Right kidney (tissue), 9 donors: ENCODE measurements at places on chromosomes 2 and 18.

GRCh38 chr2:48479915-48480314 lies 50.0 kb upstream of the STON1 start:
- peak; percentile 15 for DNase-seq

GRCh38 chr2:113720167-113720566 lies 36.3 kb downstream of the SLC35F5 start:
- no peak for DNase-seq

GRCh38 chr2:143209570-143210445 lies 80.6 kb downstream of the ARHGAP15 start:
- DNase-seq: no peak

- DNase-seq: no peak
Observed at GRCh38 chr2:102342888-102343287, 12.7 kb upstream of the IL18R1 start.

- no peak for DNase-seq
Observed at GRCh38 chr18:63321291-63321690, 1.7 kb upstream of the BCL2 start.

- no peak for DNase-seq
Observed at GRCh38 chr2:113847144-113847543, 42.7 kb upstream of the ACTR3 start.

GRCh38 chr2:65050931-65051330 lies 5.3 kb upstream of the CEP68 start:
- no peak for DNase-seq

DNA sequence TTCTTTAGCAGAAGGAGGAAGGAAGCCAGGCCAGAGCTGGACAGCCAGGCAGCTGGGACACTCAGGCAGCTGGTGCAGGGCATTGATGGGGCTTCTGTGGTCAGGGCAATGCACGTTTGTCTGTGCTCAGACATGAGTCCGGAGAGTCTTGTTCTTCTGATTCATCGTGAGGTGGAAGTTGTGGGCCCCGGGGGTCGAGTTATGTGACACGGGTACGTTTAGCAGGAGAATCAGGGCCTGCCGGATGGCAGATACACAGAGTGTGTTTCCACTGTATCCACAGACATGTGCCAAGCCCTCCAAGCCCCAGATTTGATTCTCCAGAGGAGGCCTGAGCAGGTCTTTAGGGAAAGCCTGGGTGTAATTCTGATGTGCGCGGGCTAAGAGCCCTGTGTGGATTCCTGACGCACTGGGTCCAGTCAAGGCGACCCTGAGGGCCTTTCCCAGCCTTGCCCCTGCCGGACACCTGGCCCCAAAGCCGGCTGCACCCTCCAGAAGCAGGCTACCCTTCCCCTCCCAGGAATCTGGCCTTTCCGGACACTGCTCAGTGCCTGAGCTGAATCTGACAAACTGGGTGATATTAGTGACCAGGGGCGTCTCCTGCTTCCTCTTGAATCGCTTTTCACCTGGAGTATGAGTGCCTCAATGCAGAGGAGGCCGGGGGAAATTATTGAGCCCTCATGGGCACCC lies 10.1 kb downstream of the ARHGEF4 start:
- no peak for DNase-seq
